Placental epithelial cell (primary cell): ENCODE measurements at places on chromosomes 2 and 18. TPM values are rescaled to one million over a fixed set of nuclear protein-coding genes. Genes with fewer than 3 reads are reported as not detected.

CYP27A1 gene
- total RNA-seq, result 1.1 and 2.4 TPM in 2 replicates

DCTN1 gene
- 135 and 148 TPM in 2 replicates for total RNA-seq

NAB1 gene
- 29.4 and 43.2 TPM in 2 replicates for total RNA-seq

COL4A4 gene
- total RNA-seq, result 4.7 and 5.3 TPM in 2 replicates

HTR2B gene
- total RNA-seq, result under 0.01 TPM in 1 of 2 replicates, not detected in the other

TEX44 gene
- not detected in 2 replicates for total RNA-seq

KCNG2 gene
- total RNA-seq, result not detected in 2 replicates

UPP2 gene
- total RNA-seq, result not detected in 2 replicates

GKN1 gene
- not detected in 2 replicates for total RNA-seq

NYAP2 gene
- not detected in 2 replicates for total RNA-seq

ZNF385B gene
- 1.2 and 2.6 TPM in 2 replicates for total RNA-seq

GRHL1 gene
- total RNA-seq, result 6.0 and 8.2 TPM in 2 replicates

RSAD2 gene
- under 0.01 TPM in 1 of 2 replicates, not detected in the other for total RNA-seq
